ENCODE measurements at places on chromosomes 12 and 14.

DNA sequence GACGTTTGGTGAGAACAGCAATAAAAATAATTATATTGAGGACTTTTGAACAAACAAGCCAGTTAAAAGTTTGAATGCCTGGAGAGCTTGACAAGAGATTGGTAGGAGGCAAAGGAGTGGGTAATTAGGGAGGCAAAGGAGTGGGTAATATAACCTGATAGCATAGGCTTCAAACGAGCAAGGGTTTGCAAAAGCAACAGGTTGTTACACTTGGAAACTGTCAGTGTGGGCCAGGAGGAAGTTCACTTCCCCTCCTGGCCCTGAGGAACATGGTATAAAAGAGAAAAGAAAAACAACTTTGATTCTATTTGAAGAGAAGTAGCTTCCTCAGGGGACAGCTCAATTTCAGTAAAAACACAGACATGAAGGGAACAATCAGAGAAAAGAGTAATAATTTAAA lies 121.7 kb downstream of the CCER1 start:
- no peak overlapping the region for H3K4me3 ChIP-seq
- H3K27ac ChIP-seq, result no peak overlapping the region
- H3K27me3 ChIP-seq, result no peaks in the 10 kb centered on the region
- no peaks in the 10 kb centered on the region for H3K36me3 ChIP-seq

- DNase-seq, result peak; percentile 79
- H3K36me3 ChIP-seq, result no peaks in the 10 kb centered on the region
Measured at GRCh38 chr12:75208856-75209811, 505 bp downstream of the KCNC2 start.

GRCh38 chr12:77214136-77214535 lies 148.8 kb upstream of the E2F7 start:
- H3K27ac ChIP-seq, result no peak overlapping the region
- no peaks in the 10 kb centered on the region for H3K27me3 ChIP-seq
- no peak for DNase-seq
- peaks cover 6% of the 10 kb centered on the region for H3K4me1 ChIP-seq

GRCh38 chr14:74501691-74502090 lies 8.1 kb downstream of the ISCA2 start:
- no peaks in the 10 kb centered on the region for H3K36me3 ChIP-seq
- no peak overlapping the region for H3K4me3 ChIP-seq
- peaks cover 4% of the 10 kb centered on the region for H3K4me1 ChIP-seq
- no peak for DNase-seq

GRCh38 chr12:41234692-41235091 lies 46.6 kb downstream of the PDZRN4 start:
- no peaks in the 10 kb centered on the region for H3K27me3 ChIP-seq
- no peak for DNase-seq
- H3K4me3 ChIP-seq, result no peak overlapping the region
- H3K36me3 ChIP-seq, result no peaks in the 10 kb centered on the region
- no peak overlapping the region for H3K27ac ChIP-seq
- peaks cover 22% of the 10 kb centered on the region for H3K4me1 ChIP-seq

DNA sequence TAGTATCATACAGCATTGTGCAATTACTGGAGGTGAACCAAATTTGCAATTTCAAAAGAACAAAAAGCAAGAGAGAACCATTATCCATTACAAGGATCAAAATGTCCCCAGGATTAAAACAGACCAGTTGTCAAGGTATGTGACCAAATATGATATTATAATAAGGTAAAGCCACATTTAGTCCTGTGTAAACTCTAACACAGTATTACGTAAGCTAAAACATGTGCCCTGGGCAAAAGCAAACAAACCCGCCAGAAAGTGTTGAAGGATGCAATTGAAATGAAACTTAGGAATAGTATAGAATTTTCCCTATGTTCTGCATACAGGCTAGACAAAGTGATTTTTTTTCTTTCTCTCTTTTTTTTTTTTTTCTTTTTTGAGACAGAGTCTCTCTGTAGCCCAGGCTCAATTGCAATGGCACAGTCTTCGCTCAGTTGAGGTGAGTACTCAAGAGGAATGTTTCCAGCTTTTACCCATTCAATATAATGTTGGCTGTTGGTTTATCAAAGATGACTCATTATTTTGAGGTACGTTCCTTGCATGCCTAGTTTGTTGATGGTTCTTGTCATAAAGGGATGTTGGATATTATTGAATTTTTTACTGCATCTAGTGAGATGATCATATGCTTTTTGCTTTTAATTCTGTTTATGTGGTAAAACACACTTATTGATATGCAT lies 137.1 kb upstream of the FOXG1 start:
- no peaks in the 10 kb centered on the region for H3K4me1 ChIP-seq
- H3K27ac ChIP-seq, result no peak overlapping the region

DNA sequence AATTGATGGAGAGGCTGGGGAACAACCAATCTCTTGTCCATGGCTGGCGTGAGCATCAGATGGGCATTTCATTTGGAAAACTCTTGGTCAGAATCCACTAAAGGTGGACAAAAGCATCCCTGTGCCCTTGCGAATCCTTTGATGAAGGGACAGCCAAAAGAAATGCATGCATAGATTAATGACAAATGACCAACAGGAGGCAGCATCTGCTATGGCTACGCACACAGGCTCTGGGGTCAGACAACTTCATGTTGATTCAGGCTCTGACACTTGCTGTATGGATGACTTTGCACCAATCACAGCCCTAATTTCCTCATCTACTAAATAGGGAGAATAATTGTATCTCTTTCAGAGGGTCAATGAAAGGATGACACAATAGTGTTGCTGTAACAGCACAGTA lies 117.5 kb downstream of the ASCL4 start:
- DNase-seq, result no peak
- no peaks in the 10 kb centered on the region for H3K36me3 ChIP-seq
- H3K27ac ChIP-seq, result no peak overlapping the region
- no peak overlapping the region for H3K4me3 ChIP-seq
- no peaks in the 10 kb centered on the region for H3K4me1 ChIP-seq

DNA sequence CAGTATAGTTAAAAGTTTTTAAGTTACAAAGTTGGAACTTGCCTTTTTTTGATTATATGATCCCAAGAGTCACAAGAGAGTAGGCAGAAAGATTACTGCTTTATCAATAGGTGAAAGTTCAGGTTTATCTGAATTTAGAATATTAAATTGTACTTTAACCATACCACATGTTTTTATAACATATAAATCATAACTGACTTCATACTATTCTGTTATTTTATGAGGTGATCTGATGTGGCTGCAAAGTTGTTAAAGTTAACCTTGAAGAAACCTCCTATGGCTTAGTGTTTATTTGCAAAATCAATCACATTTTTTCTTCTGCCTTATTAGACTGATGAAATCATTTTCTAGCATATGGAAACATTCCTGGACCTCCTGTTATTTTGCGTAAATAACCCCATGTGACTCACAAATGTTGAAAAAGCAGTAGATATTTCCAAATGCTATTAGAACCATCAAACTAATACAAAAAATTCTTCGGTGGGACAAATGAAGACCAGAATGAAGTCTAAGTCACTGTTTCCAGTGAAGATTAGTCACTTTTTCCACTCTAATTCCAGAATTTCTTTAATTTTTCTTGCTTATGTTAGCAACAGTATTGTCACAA lies 132.1 kb downstream of the RAD51B start:
- H3K27me3 ChIP-seq, result no peaks in the 10 kb centered on the region
- peaks cover 21% of the 10 kb centered on the region for H3K4me1 ChIP-seq
- no peak for DNase-seq
- H3K36me3 ChIP-seq, result peaks cover 16% of the 10 kb centered on the region

DNA sequence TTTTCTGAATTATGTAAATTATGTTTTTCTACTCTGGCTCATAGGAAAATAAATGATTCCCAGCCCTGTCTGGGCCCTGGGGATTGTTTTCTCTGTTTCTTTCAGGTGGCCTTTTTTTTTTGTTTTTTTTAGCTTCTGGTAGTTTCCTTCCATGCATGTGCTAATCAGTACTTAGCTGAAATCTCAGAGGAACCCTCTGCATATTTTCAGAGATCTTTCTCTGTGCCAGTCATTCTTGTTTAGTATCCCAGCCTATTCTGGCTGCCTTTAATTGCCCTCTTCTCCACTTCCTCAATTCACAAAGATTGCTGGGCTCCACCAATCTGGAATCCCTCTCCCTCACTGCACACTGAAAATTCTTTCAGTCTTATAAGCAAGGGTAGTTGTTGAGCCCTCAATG lies 46.9 kb downstream of the CNOT2 start:
- DNase-seq, result no peak
- no peak overlapping the region for H3K27ac ChIP-seq
- H3K36me3 ChIP-seq, result peaks cover 50% of the 10 kb centered on the region
- H3K27me3 ChIP-seq, result no peaks in the 10 kb centered on the region
- H3K4me1 ChIP-seq, result peaks cover 4% of the 10 kb centered on the region
- no peak overlapping the region for H3K4me3 ChIP-seq

- no peak for DNase-seq
- H3K4me3 ChIP-seq, result no peak overlapping the region
- H3K36me3 ChIP-seq, result no peaks in the 10 kb centered on the region
- no peaks in the 10 kb centered on the region for H3K4me1 ChIP-seq
Measured at GRCh38 chr12:45655743-45656142, 73.8 kb upstream of the ARID2 start.

GRCh38 chr12:82605115-82605514 lies 81.6 kb upstream of the TMTC2 start:
- no peaks in the 10 kb centered on the region for H3K4me1 ChIP-seq
- DNase-seq, result no peak
- no peak overlapping the region for H3K4me3 ChIP-seq
- no peaks in the 10 kb centered on the region for H3K36me3 ChIP-seq
- no peaks in the 10 kb centered on the region for H3K27me3 ChIP-seq
- H3K27ac ChIP-seq, result no peak overlapping the region

DNA sequence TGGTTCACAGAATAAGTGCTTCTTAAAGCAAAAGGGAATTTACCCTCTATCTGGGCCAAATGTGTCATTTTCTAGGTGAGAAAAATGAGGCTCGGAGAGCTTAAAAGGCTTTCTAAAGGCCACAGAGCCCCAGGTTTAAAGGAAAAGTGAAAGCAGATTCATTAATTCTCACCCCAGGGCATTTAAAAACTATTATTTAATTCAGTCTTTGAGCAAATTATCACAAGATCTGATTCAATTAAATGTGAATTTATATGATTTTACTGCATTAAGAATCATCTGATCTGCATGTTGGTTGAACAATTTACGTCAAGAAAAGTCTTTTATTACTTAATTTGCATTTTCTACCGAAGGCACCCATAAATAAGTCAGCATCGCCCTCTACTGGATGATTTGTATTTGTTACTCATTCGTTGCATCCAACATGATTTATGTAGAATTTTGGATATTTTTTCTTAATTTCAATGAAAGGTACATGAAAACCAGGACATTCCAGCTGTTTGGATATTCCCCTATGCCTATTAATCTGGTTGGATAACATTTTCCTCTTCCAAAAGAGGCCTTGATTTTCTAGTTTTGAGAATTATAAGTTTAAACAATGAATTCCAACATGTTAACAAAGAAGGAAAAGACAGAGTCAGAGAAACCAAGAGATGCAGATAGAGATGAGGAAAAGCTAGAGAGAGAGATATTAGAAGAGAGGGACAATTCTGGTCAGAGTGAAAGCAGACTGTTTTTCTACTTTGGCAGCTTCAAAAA lies 19.1 kb upstream of the DHRS7 start:
- H3K36me3 ChIP-seq, result no peaks in the 10 kb centered on the region
- peak overlapping the region; percentile 78 for H3K4me3 ChIP-seq
- no peak overlapping the region for H3K27ac ChIP-seq
- H3K4me1 ChIP-seq, result no peaks in the 10 kb centered on the region
- peaks cover 3% of the 10 kb centered on the region for H3K27me3 ChIP-seq

GRCh38 chr12:109735051-109735521 lies 21.5 kb downstream of the FAM222A start:
- no peak overlapping the region for H3K27ac ChIP-seq
- DNase-seq, result no peak

GRCh38 chr12:127148318-127148717 lies 1118.7 kb upstream of the TMEM132C start:
- DNase-seq, result no peak
- H3K27ac ChIP-seq, result no peak overlapping the region
- H3K27me3 ChIP-seq, result no peaks in the 10 kb centered on the region
- H3K4me3 ChIP-seq, result no peak overlapping the region

GRCh38 chr12:42812086-42812485 lies 222.5 kb upstream of the PRICKLE1 start:
- peaks cover 12% of the 10 kb centered on the region for H3K4me1 ChIP-seq
- H3K27ac ChIP-seq, result no peak overlapping the region
- H3K36me3 ChIP-seq, result no peaks in the 10 kb centered on the region
- H3K4me3 ChIP-seq, result no peak overlapping the region
- H3K27me3 ChIP-seq, result no peaks in the 10 kb centered on the region
- DNase-seq, result no peak

DNA sequence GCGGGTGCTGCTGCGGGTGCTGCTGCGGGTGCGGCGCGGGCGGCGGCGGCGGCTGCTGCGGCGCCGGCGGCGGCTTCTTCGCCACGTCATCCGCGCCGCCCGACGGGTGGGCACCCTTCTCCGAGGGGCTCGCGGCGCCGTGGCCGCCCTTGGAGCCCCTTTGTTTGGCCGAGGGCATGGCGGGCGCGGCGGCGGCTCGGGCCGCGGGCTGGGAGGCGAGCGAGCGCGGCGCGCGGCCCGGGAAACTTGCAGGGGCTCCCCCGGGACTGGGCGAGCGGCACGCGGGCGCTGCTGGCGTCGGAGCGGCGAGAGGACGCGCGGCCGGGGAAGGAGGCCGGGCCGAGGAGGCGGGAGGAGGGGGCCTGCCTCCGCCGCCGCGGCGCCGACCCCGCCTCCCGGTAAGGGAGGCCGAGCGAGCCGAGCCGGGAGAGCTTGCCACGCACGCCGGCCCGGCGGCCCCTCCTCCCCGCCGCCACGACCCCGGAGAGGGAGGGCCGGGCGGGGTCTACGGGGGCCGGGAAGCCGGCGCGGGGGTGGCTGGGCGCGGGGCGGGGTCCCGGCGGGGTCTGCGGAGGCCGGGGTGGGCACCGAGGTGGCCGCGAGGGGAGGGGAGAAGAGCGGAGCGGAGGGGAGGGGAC lies at the start of gene CKAP4:
Gene CKAP4 (minus strand): TSS at position 347 of the 638 bp plus-strand sequence. CDS start 169 bp downstream, at position 178.
- no peaks in the 10 kb centered on the region for H3K27me3 ChIP-seq
- peaks cover 16% of the 10 kb centered on the region for H3K36me3 ChIP-seq
- H3K27ac ChIP-seq, result peak within 1 kb of the TSS; percentile 85
- peaks cover 27% of the 10 kb centered on the region for H3K4me1 ChIP-seq
- no peak for DNase-seq
- H3K4me3 ChIP-seq, result peak within 1 kb of the TSS; percentile 87

- H3K27ac ChIP-seq, result no peak overlapping the region
- peaks cover 5% of the 10 kb centered on the region for H3K36me3 ChIP-seq
- DNase-seq, result no peak
- H3K4me3 ChIP-seq, result no peak overlapping the region
Measured at GRCh38 chr12:90036637-90037036, 328.0 kb upstream of the ATP2B1 start.

- peaks cover 15% of the 10 kb centered on the region for H3K27me3 ChIP-seq
- peaks cover 29% of the 10 kb centered on the region for H3K36me3 ChIP-seq
- peak overlapping the region; percentile 7 for H3K27ac ChIP-seq
- no peak for DNase-seq
- H3K4me1 ChIP-seq, result peaks cover 6% of the 10 kb centered on the region
- no peak overlapping the region for H3K4me3 ChIP-seq
Measured at GRCh38 chr12:2633176-2633824, 161.5 kb upstream of the FKBP4 start.

- no peaks in the 10 kb centered on the region for H3K36me3 ChIP-seq
- H3K27ac ChIP-seq, result no peak overlapping the region
Measured at GRCh38 chr12:113039911-113040445, 16.6 kb upstream of the DTX1 start.
